GM13977 (cell line): ENCODE measurements at places on chromosomes 6 and 20.

- no peak for DNase-seq
Measured at GRCh38 chr6:42012501-42013133, 37.7 kb upstream of the TAF8 start.

DNA sequence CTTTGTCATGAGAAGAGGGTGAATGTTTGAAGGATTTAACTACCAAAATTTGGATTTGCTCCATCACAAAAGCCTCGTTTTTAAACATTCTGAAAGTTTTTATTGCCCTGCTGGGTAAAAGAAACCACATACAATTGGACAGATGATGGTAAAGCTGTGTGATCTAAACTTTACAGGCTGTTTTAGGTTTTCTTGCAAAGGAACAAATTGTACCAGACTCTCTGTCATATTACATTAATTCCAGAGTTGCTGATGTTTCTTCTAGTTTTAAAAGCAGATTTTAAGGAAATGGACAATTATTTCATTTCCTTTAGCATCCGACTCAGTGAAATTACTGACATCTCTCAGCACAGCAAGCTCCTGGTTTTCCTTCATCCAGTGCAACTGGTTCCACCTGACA lies 53.2 kb downstream of the CRYBG1 start:
- DNase-seq = no peak

GRCh38 chr6:43952746-43953145 lies 174.5 kb downstream of the MRPL14 start:
- no peak for DNase-seq

- DNase-seq = no peak
Measured at GRCh38 chr6:117459204-117459944, 23.1 kb upstream of the DCBLD1 start.

GRCh38 chr20:64069614-64070243 lies 6.7 kb downstream of the TCEA2 start:
- peak; percentile 77 for DNase-seq

GRCh38 chr6:72890233-72890632 lies 268.4 kb downstream of the KCNQ5 start:
- no peak for DNase-seq

DNA sequence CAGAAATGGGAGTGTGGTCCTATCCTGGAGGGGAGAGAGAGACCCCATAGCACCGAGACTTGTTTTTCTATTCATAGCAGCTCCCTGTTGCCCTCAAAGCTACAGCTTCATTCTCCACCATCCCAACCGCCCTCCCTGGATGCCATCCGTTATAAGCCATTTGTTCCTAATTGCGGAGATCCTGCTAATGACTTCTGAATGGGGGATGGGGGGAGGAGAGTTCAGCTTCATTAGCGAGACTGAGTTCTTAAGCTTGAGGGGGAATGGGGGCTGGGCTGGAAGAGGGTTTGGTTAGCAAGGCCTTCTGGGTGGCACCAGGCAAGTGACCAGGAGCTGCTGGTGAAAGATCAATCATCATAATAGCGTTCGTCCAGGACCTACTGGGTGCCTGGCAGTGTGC lies 27.1 kb downstream of the FOXP4 start:
- no peak for DNase-seq

DNA sequence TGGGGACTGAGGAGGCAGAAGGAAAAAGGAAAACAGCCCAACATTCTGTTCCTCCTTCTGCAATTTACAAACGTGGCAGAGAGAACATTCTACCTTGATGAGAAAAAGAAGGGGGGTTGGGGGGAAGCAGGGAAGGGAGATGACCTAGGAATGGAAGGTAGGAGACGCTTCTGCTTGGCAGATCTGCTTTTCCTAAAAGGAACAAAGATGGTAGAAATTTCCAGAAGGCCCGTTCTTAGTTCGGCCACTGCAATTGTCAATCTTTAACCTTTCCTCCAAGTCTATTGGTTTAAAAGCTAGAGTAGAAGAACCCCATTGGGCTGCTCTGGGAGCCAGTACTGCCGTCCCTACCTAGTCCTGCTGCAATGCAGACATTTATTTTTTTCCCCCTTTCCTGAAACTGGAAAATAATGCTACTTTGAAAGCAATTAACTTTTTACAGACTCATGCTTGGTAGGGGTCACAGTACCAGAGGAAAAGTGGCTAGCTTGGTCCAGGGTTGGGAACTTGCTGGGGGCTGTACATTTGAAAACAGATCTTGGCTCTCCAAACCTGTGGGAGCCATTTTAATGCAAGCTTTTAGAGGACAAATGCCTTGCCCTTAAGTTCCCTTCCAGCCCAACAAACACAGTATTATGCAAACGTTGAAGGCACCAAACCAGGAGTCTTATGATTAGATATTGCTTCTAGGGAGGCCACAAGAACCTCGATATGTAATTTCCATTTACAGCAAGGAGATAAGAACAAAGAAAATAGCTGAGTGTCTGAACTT lies 2.6 kb downstream of the ZMYND8 start:
- DNase-seq = no peak

DNA sequence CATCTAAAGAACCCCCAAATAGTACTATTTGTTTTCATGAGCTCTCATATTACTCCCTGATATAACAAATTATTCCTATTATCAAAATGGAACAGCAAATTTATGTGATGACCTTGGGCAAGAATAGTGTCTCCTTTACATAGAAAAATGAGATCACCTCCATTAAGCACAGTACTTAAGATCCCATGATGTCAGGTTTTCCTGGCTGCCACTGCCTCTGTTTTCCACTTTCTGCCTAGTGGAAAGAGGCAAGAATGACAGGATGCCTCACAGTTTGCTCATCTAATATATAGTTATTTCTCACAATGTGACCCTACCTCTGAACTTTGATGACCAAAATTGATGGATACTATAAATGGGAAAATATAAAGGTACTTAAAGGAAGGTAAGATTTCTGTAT lies 260.1 kb upstream of the SGK1 start:
- no peak for DNase-seq

- no peak for DNase-seq
Measured at GRCh38 chr6:42979523-42980177, 669 bp upstream of the PEX6 start.

DNA sequence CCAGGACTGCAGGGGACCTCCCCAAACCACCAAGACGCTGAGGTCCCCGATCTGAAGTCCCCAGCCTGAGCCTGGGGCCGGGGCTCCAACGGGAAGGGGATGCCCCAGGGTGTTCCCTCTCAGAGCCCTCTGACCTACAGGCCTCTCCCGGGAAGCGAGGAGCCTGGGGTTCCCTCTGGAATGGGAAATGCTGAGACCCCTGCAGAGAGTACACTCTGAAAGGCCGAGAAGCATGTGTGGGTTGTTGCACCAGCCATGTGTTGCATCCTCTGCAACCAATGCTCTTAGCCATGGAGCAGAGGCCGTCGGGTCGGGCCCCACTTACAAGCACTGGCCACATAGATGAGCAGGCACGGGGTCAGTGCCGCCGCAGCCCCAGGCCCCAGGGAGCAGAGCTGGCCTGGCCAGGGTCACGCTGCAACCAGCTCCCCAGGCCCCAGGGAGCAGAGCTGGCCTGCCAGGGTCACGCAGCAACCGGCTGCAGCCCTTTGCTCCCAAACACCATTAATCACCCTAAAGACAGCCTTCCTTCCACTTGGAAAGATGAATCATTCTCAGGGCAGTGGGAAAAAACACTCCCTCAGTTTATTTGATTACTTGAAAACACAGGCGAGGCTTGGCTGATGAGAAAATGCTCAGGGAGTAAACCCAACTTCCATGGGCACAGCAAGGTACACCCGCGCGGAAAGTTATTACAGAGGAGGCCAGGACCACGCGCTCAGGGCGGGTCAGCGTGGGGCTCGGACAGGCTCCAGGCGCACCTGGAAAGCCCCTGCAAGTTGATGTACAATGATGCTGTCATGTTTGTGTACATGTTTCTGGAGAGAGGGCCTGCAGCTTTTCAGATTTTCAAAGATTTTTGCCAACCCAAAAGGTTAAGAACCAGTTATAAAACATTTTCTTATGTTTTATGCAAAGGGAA lies 78.0 kb upstream of the AFDN start:
- no peak for DNase-seq

DNA sequence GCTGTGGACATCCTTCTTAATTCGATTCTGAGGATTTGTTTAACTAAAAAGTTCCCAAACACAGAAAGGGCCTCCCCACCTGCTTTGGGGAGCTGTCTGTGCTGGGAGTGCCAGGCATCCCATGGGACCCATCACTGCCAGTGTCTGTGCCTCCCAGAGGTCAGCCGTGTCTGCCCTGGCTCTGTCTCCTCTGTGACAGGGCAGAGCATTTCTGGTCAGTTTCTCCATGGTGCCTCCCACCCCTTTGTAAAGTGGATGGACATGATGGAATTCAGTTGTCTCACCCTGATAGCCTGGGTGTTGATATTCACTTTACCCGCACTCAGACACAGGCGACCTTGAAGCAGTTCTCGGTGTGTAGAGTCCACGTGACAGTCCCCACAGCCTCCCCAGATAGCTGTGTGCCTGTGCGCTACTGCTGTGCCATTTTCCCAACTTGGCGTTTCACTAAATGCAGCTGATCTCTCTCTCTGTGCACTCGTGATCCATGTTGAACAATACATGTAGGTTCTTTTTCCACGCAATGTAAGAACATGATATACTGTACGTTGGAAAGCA lies 70.5 kb downstream of the CDS2 start:
- DNase-seq = no peak
